ENCODE measurements at places on chromosomes 12 and 14. TPM values are rescaled to one million over a fixed set of nuclear protein-coding genes. Genes with fewer than 3 reads are reported as not detected.

DNA sequence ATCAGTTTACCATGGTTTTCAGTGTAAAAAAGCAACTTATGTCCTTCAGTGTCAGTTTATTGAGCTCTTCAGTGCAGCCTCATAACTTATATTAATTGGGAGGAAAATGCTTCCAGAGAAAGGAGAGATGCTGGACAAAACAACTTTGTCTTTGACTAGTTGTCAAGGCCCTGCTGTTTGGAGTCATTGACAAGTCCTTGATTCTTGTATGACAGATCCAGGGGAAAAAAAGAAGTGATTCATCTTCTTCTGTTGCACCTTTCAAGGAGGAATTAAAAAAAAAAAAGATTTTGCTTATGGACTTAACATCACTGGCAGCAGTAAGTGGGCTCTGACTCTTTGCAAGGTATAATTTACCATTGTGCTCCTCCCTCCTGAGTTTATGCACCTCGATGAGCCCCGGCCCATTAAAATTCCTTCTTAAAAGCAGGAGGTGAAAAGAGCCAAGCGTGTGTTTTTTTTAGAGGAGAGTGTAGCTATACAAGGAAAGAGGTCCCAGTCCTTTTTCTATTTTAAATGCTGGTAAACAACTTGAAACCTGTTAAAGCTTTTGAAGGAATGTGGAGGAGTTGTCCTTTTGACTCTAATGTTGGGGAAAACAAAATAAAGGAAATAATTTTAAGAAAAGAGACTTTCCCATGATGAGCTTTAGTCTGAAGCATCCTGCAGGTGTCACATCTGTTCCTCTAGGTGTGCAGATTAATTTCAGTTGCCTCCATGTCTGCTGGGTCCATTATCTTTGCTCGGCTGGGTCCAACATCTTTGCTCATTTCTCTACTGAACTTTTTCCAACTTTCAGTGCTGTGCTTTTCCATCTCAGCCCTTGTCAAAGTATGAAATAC lies 431.6 kb downstream of the RAD51B start:
- no peak for DNase-seq

GRCh38 chr12:9326085-9326484 lies 117.9 kb upstream of the PZP start:
- no peak for DNase-seq

GRCh38 chr12:108846290-108846701 lies 11.1 kb downstream of the SSH1 start:
- no peak for DNase-seq

DNA sequence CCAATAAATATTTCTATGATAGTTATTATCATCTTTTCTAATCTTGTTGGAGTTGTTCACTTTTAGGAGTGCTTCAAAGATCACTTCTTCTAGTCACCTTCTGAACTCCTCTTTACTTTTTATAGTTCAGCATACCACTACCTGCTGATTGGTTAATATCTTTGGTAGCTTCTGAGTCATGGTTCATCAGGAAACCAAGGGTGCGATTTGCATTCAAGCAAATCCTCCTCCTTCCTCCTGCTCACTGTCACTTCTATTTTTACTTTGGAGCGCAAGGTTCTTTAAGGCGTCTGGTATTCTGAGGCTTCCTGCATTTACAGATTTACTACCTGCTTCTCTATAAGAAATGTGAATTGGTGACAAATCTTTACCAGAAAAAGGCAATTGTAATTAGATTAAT lies 24.0 kb downstream of the SYT1 start:
- peak; percentile 64 for DNase-seq

The NR1H4 gene
- total RNA-seq = 0.53 TPM

The KIF26A gene
- 3.0 TPM for total RNA-seq

The SLC38A2 gene
- total RNA-seq = 140 TPM

All from A172 (cell line).